ENCODE measurements at places on chromosomes 6 and 20.

DNA sequence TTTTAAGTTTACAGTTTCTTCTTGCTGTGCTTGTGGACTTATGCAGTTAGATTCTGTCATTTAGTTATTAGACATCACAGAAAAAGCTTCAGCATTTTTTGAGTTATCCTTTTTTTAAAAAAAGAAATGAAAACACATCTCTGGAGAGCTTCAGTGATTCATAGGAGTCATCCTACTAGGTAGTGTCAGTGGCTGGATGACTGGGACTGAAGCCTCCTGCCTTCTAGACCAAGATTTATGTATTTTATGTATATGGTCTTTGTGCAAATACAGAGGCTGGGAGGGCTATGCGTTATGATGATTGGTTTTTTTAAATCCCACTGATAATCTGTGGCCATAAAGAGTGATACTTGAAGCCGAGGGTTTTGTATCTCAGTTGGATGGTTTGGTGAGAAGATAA, 125.9 kb upstream of the JAG1 start:
- ATAC-seq: no peak

GRCh38 chr6:35223396-35223795, 9.6 kb downstream of the SCUBE3 start:
- no peak for ATAC-seq

DNA sequence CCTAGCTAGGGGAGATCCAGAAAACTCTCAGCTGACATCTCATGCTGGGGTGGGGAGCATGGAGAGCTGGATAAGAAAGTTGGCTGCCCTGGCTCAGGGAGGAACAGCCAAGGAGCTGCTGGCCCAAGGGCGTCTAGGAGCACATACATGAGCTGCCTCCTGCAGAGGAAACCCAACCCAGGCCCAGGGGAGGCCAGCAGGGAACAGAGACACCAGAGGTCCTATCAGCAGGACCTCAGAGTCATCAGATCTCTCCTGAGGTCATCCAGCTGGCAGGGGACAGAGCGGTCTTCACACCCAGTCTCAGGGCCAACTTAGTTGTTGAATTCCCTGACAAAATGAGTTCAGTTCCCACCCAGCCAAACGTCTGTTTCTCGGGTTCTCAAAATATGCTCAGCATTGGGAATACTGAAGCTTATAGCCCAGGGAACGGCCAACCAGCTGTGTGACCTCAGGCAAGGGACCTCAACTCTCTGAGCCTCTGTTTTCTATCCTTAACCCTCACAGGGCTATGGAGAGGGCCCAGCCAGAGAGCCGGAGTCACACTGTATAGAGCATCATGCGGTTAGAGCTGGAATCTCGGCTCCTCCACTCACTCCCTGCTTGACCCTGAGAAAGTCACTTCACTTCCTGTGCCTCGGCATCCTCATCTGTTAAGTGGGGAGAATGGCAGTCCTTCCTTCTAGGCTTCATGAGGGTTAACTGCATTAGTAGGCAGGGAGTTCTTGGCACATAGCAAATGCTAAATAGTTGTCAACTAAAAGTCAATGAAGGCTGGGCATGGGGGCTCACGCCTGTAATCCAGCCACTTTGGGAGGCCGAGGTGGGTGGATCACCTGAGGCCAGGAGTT, 13.8 kb downstream of the ADA start:
- ATAC-seq: no peak

- ATAC-seq: no peak
Measured at GRCh38 chr6:118589186-118589585, 41.1 kb downstream of the PLN start.

- ATAC-seq: peak; percentile 52
Measured at GRCh38 chr20:3082955-3083952, 1.3 kb downstream of the AVP start.

- ATAC-seq: no peak
Measured at GRCh38 chr20:21175433-21175832, 49.6 kb downstream of the KIZ start.

- no peak for ATAC-seq
Measured at GRCh38 chr20:62252342-62252966, 14.1 kb downstream of the OSBPL2 start.
